ENCODE measurements at places on chromosomes 12 and 14.
A peak's percentile ranks its signal among the peaks of the same experiment; 100 is the strongest.

- DNase-seq, result no peak
Measured at GRCh38 chr12:68557011-68557730, 53.5 kb upstream of the RAP1B start.

DNA sequence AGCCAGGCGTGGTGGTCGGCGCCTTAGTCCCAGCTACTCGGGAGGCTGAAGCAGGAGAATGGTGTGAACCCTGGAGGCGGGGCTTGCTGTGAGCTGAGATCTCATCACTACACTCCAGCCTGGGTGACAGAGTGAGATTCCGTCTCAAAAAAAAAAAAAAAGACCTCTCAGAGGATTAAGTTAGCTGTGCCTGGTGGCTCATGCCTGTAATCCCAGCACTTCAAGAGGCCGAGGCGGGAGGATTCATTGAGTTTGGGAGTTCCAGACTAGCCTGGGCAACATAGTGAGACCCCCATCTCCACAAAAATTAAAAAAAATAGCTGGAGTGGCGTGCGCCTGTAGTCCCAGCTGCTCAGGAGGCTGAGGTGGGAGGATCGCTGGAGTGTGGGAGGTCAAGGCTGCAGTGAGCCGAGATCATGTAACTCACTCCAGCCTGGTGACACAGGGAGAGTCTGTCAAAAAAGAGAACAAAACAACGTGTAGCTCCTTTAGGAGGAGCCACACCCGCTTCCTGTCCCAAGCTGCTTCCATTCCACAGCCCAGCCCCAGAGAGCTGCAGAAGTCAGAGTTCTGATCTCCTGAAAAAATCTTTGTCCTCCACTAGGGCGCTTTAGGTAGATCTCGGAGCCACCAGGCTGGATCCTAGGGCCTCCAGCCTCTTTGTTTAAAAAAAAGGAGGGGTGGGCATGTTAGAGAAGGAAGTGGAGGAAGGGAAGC is 11.5 kb upstream of the ULK1 start:
- no peak for DNase-seq

- DNase-seq, result no peak
Measured at GRCh38 chr12:53956914-53957536, 2.3 kb downstream of the HOXC12 start.

DNA sequence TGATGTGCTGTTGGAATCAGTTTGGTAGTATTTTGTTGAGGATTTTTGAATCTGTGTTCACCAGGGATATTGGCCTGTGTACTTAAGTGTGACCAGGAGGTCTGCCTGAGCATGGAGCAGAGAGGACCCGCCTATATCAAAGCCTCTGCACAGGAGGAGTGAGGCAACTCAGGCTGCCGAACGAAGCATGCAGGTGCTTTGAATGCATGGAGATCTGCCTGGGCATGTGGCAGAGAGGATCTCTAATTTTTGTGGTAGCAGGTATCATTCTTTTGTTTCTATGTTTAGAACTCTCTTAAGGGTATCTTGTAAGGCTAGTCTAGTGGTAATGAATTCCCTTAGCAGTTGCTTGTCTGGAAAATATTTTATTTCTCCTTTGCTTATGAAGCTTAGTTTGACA is 26.9 kb downstream of the RAB3IP start:
- no peak for DNase-seq

DNA sequence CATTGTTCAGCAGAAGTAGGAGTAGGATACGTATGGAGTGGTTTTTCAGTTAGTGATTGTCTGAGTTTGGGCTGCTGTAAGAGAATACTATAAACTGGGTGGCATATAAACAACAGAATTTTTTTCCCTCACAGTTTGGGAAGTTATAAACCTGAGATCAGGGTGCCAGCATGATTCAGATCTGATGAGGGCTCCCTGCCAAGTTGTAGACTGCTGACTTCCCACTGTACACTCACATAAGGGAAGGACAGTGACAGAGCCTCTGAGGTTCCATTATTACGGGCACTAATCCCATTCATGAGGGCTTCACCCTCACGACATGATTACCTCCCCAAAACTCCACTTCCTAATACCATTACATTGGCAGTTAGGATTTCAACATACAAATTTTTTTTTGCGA is 50.7 kb downstream of the ACSM4 start:
- no peak for DNase-seq

- DNase-seq, result no peak
Measured at GRCh38 chr12:92337128-92337527, 191.5 kb upstream of the BTG1 start.

GRCh38 chr14:104677512-104678332 is 11.7 kb upstream of the INF2 start:
- peak; percentile 82 for DNase-seq

DNA sequence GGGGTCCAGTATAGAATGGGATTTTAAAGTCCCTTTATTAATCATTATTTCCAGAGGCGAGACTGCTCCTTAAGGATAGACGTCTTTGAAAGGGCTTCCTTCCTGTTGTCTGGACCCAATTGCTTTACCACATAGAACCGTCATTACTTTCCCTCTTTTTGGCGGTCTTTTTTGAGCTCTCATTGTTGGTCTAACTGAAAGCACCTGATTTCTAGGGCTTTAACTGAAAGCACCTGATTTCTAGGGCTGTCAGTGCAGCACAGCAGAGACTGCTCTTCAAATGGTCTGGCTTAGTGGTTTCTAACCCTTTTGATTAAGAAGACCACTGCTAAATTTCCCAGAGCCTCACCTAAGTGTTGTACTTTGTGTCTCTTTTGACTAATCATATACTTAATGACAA is 95.8 kb downstream of the PRKCH start:
- DNase-seq, result no peak

- no peak for DNase-seq
Measured at GRCh38 chr12:115835445-115835844, 442.0 kb downstream of the MED13L start.

DNA sequence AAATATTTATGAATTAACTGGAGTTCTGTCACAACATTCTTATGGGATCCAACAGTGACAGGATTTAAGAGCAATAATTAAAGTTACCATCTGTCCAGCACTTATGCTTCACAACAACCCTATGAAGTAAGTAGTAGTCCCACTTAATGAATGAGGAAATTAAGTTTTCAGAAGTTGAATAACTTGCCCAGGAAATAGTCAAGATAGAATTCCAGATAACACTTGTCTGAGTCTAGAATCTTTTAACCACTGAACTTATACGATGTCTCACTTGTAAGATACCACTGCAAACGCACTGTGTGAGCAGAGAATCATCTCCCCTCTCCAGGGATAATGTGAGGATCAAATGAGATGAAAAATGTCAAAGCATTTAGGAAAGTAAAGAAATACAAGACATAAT is 3.3 kb upstream of the TTC9 start:
- no peak for DNase-seq

Data from putamen (tissue), 1 donor.